Activated naive CD8-positive, alpha-beta T cell treated with anti-CD3 and anti-CD28 coated beads for 36 hours (primary cell): ENCODE measurements at places on chromosomes 4 and X. TPM values are rescaled to one million over a fixed set of nuclear protein-coding genes. Genes with fewer than 3 reads are reported as not detected.

The HEPH gene
- total RNA-seq, result not detected

The CENPI gene
- total RNA-seq, result 14.4 TPM

The GPR34 gene
- 1.4 TPM for total RNA-seq

The ADH7 gene
- total RNA-seq, result not detected

The CXCL10 gene
- 3.0 TPM for total RNA-seq

The ADH1C gene
- total RNA-seq, result not detected

The FHDC1 gene
- 0.06 TPM for total RNA-seq

The MAGEA2 gene
- not detected for total RNA-seq

DNA sequence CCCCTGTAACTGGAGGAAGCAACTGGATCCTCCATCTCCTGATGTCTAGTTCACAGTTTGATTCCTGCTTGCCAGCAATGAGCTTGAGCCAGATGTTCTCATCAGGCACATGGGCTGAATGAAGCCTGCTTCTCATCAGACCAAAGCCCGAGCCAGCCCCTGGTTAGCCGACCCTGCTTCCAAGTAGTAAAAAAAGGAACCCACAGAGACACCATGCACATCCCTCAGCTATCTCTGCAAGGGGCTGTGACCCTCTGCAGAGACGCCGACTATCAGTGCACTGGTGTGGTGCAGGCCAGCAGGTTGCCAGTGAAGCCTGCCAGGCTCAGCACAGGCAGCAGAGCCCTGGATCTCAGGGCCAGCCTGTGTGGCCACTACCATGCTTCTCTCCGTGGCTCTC is 2.8 kb downstream of the DCTD start:
- peaks cover 46% of the 10 kb centered on the region for H3K36me3 ChIP-seq
- peaks cover 45% of the 10 kb centered on the region for H3K4me1 ChIP-seq
- H3K27me3 ChIP-seq, result no peaks in the 10 kb centered on the region
- H3K27ac ChIP-seq, result no peak overlapping the region
- no peak for DNase-seq
- no peak overlapping the region for H3K4me3 ChIP-seq

DNA sequence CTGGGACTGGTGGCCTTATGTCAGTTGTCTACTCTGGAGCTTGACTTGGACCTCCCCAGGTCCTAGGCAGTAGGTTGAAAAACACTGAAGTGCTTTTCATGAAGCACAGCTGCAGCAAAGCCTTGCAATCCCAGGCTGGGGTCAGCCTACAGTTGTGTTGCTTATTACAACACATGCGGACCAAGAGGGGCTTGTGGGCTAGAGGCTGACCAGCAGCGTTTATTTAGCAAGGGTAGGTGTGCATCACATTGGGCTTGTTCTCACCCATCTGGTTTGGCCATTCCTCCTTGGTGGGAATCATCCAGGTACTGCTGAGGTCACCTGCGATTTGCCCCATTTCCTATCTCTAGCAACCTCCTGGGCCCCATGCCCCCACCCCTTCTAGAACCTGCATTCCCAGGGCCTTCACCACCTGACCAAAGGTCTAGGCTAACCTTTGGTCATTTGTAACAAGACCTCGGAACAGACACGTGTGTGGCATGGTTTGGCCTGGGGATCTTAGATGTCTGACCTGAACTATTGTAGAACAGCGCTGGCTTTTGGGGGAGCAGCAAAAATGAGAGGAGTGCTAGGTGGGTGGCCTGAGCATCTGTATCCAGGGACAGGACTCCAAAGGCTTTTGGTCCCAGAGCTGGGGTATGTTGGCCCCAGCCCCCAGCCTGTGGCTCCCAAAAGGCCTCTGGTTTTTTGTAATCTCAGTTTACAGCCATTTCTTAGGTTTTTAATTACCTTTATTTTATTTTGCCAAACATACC is 3.0 kb downstream of the RPL10 start:
- peaks cover 30% of the 10 kb centered on the region for H3K36me3 ChIP-seq
- H3K27ac ChIP-seq, result peak overlapping the region; percentile 83
- peak overlapping the region; percentile 97 for H3K4me3 ChIP-seq

GRCh38 chr4:38967260-38968095 is 64.7 kb downstream of the TMEM156 start:
- H3K36me3 ChIP-seq, result peaks cover 48% of the 10 kb centered on the region
- no peaks in the 10 kb centered on the region for H3K27me3 ChIP-seq
- H3K4me1 ChIP-seq, result peaks cover 16% of the 10 kb centered on the region
- DNase-seq, result no peak

- no peak for DNase-seq
- H3K27ac ChIP-seq, result no peak overlapping the region
These were observed 274.6 kb downstream of the ANKRD50 start for GRCh38 chr4:124437853-124438495.

- no peaks in the 10 kb centered on the region for H3K36me3 ChIP-seq
- H3K4me3 ChIP-seq, result no peak overlapping the region
- DNase-seq, result no peak
- H3K4me1 ChIP-seq, result peaks cover 6% of the 10 kb centered on the region
- no peak overlapping the region for H3K27ac ChIP-seq
- no peaks in the 10 kb centered on the region for H3K27me3 ChIP-seq
These were observed 102.5 kb downstream of the DDIT4L start for GRCh38 chr4:100087743-100088142.

GRCh38 chrX:136146614-136147314 is 569 bp upstream of the FHL1 start:
- peak overlapping the region; percentile 81 for H3K4me3 ChIP-seq
- peak overlapping the region; percentile 84 for H3K27ac ChIP-seq
- H3K4me1 ChIP-seq, result peaks cover 26% of the 10 kb centered on the region
- peak; percentile 12 for DNase-seq

DNA sequence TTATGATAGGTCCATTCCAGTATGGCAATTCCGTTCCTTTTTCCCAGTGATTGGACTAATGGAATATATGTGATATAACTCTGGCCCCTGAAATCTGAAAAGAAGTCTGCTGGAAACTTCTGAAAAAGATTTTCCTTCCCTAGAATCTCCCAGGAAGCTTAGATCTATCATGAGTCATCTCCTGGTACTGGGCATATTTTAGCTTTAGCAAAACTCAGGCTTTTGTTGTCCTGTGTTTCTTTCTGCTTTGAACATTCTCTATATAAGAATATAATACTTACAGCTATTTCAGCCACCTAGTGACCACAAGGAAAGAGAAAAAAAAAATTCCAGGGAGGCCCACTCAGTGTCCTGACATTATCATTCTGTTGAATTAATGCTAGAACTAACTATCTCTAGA is 597.2 kb upstream of the GRIA3 start:
- no peaks in the 10 kb centered on the region for H3K27me3 ChIP-seq
- H3K27ac ChIP-seq, result no peak overlapping the region
- H3K4me3 ChIP-seq, result no peak overlapping the region
- no peaks in the 10 kb centered on the region for H3K4me1 ChIP-seq
- H3K36me3 ChIP-seq, result no peaks in the 10 kb centered on the region
- no peak for DNase-seq

DNA sequence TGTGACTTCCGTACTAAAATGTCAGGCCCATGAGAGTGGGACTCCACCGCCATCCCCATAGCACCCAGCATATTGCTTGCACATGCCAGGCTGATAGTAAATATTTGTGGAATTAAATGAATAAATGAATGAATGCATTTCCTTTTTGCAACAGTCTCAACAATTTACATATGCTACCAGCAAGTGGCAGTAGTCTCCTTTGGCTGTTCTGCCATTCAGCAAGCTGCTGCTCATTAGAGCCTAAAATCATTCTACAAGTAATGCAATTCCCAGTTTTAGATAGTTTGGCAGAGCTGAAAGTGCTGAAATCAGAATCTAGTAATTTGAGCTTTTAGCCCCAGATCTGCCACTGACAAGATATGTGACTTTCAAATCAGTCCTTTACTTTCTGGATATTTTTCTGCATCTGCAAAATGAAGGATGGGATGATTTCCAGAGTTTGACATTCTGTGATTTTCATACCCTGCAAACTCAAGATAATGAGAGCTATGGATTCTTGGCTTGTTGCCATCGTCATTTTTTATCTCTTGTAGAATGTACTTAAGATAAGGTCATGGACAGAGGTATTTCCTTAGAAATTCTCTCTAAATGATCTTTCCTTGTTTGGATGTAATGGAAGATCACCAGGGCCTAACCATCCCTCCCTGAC is 35.7 kb upstream of the INTS6L start:
- H3K36me3 ChIP-seq, result no peaks in the 10 kb centered on the region
- DNase-seq, result no peak
- H3K4me1 ChIP-seq, result no peaks in the 10 kb centered on the region

DNA sequence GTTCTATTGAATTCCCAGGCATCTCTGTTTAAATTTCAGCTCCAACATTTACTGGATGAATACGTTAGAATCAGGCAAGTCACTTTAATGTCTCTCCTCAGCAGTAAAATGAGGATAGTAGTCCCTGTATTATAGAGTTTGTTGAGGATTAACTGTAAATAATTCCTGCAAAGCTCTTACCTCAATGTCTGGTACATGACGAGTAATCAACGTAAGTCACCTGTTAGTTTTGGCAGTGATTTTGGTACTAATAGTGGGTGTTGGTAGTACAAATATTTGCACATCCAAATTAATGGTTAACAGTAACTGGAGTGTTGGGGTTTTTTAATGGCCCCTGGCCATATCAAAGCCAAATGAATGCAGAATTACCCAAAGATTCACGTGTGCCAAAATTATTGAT is 189.8 kb upstream of the GALNT7 start:
- peaks cover 4% of the 10 kb centered on the region for H3K27me3 ChIP-seq
- H3K36me3 ChIP-seq, result no peaks in the 10 kb centered on the region
- no peak for DNase-seq
- H3K4me1 ChIP-seq, result no peaks in the 10 kb centered on the region

DNA sequence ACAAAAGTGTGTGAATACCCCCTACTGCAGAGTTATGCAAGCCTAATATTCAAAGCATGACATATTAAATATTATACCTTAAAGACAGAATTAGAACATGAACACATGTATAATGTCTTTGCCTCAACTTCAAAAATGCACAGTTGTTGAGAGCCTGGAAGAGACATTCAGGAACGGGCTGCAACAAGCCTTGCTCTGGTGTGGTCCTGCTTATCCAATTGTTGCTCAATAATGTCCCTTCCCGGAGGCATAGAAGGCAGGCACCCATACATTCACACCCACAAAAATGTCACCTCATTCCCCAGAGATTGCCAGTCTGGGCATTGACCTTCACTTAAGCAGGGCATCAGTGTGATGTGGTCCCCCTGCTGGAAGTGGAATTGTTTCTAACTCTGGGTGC is 238.8 kb downstream of the CBR4 start:
- no peaks in the 10 kb centered on the region for H3K36me3 ChIP-seq
- DNase-seq, result no peak
- peaks cover 13% of the 10 kb centered on the region for H3K27me3 ChIP-seq
- no peak overlapping the region for H3K27ac ChIP-seq

GRCh38 chr4:81469781-81470455 is 1.8 kb downstream of the RASGEF1B start:
- peak overlapping the region; percentile 82 for H3K27ac ChIP-seq
- peak overlapping the region; percentile 88 for H3K4me3 ChIP-seq
- DNase-seq, result no peak
- no peaks in the 10 kb centered on the region for H3K27me3 ChIP-seq

- no peak for DNase-seq
- H3K27me3 ChIP-seq, result no peaks in the 10 kb centered on the region
- H3K4me3 ChIP-seq, result no peak overlapping the region
- H3K36me3 ChIP-seq, result peaks cover 41% of the 10 kb centered on the region
- peak overlapping the region; percentile 53 for H3K27ac ChIP-seq
- peaks cover 54% of the 10 kb centered on the region for H3K4me1 ChIP-seq
These were observed 20.3 kb upstream of the ASMTL start for GRCh38 chrX:1472975-1473374.

DNA sequence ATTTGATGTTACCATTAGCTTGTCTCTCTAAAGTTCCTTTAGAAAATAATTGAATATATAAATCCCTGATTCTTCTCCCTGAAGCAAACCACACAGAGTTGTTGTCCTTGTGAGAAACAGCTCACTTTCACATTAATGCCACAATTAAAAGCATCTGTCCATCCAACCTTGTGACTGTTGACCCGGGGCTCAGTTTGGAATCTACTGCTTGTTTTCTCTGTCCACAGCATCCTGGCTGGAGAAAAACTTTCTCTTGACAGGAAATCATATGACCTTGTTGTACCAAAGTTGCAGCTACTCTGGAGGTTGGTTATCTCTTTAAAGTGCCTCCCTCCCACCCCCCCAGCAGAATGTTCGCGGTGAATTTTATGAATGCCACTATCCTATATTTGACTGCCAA is 3.1 kb downstream of the PRKG2 start:
- H3K36me3 ChIP-seq, result no peaks in the 10 kb centered on the region
- H3K4me3 ChIP-seq, result no peak overlapping the region
- peaks cover 10% of the 10 kb centered on the region for H3K4me1 ChIP-seq
- DNase-seq, result no peak
- peaks cover 50% of the 10 kb centered on the region for H3K27me3 ChIP-seq

GRCh38 chr4:186676531-186677161 is 47.0 kb downstream of the FAT1 start:
- H3K36me3 ChIP-seq, result no peaks in the 10 kb centered on the region
- no peak overlapping the region for H3K27ac ChIP-seq
- DNase-seq, result no peak
- H3K4me1 ChIP-seq, result no peaks in the 10 kb centered on the region
- no peaks in the 10 kb centered on the region for H3K27me3 ChIP-seq
- no peak overlapping the region for H3K4me3 ChIP-seq

DNA sequence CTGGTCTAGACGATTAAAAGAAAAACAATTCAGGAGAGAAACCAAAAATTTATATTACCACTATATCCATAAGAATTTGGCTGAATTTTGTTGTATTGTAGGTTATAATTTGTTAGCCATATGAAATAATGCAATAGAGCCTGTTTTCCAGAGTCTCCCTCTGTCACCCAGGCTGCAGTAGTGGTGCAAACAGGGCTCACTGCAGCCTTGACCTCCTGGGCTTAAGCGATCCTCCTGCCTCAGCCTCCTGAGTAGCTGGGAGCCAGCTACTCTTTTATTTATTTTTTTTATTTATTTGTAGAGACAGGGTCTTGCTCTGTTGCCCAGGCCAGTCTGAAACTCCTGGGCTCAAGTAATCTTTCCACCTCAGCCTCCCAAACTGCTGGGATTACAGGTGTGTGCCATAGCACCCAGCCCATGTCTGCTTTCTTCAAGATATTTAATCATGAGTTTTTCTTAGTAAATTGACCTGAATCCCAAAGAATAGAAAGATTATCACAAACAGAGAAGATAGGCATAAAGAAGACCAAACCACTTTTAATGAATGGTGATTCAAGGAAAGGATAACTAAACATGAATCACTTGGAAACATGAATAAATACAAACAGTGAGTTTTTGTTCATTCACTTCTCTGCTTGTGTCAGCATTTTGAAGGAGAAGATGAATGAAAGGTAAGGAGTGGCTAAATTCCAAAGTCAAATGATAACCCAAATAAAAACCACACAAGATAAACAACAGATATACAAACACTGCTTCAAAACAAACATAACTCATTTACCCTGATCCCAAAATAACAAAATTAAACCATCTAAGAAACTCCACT is 82.1 kb downstream of the PPP3CA start:
- H3K4me3 ChIP-seq, result no peak overlapping the region
- peaks cover 2% of the 10 kb centered on the region for H3K36me3 ChIP-seq
- no peak for DNase-seq

GRCh38 chr4:53121264-53121865 is 244.5 kb downstream of the SCFD2 start:
- no peak overlapping the region for H3K27ac ChIP-seq
- peaks cover 20% of the 10 kb centered on the region for H3K4me1 ChIP-seq
- no peak overlapping the region for H3K4me3 ChIP-seq
- DNase-seq, result no peak
- H3K27me3 ChIP-seq, result no peaks in the 10 kb centered on the region
- peaks cover 12% of the 10 kb centered on the region for H3K36me3 ChIP-seq
